Right kidney (tissue), 9 donors: ENCODE measurements at places on chromosomes 1 and 21.

DNA sequence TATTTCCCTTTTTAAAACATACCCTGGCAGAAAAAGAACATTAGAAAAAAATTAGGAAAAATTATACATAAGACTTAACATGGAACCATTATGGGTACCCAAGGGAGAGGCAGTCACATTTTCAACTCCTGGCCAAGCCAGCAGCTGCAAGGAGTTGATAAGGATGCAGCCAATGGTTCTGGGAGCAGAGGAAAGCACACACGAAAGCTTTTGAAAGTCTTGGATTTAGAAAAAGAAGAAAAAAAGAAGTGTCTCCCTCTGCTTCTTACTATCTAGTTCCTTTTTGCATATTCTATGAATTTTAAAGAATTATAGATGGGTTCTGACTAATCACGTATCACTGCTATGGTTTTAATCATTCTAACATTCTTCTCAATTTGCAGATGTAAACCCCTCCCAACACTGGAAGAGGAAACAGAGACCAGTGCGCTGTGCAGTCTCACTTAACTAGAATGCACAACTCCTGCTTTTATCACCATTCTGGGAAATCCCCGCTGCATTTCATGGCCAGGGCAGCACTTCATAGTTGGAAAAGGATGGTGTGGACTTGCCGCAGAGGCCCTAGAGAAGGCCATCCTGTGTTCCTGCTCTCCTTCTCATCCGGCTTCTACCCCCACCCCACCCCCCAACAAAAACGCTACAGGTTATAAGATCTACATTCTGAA, 2.7 kb upstream of the CD58 start:
- DNase-seq = no peak

GRCh38 chr1:236685205-236685916, 938 bp upstream of the ACTN2 start:
- peak; percentile 10 for DNase-seq

- no peak for DNase-seq
These were observed 43.9 kb downstream of the GRHL3 start for GRCh38 chr1:24362982-24363614.

- no peak for DNase-seq
These were observed 20.5 kb downstream of the RCSD1 start for GRCh38 chr1:167650269-167651160.
